ENCODE measurements at places on chromosomes 2 and 18.

- DNase-seq, result no peak
Measured at GRCh38 chr2:71903841-71904240, 243.8 kb downstream of the CYP26B1 start.

DNA sequence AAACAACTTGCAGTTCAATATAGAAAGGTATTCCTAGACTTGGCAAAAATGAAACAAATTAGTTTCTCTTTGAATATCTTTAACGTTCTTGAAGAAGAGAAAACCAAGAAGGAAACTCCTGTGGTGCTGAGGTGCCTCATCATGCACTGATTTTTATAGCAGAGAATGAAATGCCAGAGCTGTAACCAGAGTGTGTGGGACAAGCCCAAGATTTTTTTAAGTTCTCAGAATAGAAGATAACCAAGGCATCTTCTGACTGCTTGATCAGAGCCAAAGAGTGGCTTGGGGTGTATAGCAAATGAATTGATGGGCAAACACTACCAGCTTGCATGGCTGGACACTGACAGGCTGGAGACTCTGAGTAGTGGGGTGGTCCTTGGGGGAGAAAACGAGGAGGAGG, 7.9 kb downstream of the FHOD3 start:
- DNase-seq, result no peak

- DNase-seq, result no peak
Measured at GRCh38 chr18:28168725-28169124, 8.2 kb downstream of the CDH2 start.

DNA sequence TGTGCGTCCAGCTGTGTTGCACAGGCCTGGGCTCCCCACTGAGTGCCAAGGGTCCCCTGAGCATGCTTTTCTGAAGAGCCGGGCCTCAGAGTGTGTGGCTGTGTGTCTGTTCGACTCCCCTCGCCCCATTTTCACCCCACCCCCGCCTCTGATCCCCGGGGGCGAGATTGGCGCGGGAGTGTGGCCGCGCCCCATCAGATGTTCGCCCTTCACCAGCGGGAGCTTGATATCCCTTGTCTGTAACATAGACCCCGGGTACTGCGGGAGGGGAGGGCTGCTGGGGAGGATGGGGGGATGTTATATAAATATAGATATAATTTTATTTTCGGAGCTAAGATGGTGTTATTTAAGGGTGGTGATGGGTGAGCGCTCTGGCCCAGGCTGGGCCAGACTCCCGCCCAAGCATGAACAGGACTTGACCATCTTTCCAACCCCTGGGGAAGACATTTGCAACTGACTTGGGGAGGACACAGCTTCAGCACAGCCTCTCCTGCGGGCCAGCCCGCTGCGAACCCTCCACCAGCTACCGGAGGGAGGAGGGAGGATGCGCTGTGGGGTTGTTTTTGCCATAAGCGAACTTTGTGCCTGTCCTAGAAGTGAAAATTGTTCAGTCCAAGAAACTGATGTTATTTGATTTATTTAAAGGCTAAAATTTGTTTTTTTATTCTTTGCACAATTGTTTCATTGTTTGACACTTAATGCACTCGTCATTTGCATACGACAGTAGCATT, 1.5 kb downstream of the RHOB start:
- no peak for DNase-seq

GRCh38 chr2:6877402-6878304, at the start of gene RSAD2:
TSS of gene RSAD2 (plus strand) at chr2:6877777. CDS start at chr2:6877801, 24 bp downstream.
- peak; percentile 31 for DNase-seq

GRCh38 chr18:58308463-58308862, 264.4 kb downstream of the NEDD4L start:
- no peak for DNase-seq

DNA sequence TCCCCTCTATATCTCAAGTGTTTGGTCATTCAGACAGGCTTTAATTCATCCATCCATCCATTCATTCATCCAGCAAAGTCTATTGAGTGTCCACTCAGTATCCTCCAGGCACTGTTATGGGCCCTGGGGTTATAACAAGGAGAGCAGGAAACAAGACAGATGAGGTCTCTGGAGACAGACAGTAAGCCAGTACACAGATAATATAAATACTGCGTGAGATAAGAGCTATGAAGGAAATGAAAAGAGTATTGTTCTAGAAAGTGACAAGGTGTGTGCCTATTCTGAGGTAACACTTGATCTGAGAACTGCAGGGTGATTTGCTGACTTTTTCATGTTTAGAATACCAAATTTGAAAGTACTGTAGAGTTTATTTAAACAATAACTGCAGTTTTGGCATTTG, 98.3 kb downstream of the OSBPL6 start:
- DNase-seq, result no peak

DNA sequence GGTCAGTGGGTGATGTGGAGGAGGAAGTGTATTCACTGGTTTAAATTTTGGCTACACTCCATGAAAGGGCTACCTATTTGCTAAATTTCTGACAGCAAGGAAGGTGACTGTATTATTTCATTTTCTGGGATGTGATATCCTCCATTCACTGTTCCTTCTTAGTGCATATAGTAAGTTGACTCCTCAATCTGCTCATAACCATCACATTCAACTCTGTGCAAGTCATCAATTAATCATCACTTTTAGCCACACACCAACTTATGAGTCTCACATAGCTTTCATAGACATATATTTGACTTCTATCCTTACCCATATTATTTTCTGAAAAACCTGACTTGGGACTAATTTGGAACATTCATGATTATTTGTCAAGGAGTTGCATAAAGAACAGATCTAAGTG, 16.9 kb downstream of the KLHL41 start:
- DNase-seq, result no peak

DNA sequence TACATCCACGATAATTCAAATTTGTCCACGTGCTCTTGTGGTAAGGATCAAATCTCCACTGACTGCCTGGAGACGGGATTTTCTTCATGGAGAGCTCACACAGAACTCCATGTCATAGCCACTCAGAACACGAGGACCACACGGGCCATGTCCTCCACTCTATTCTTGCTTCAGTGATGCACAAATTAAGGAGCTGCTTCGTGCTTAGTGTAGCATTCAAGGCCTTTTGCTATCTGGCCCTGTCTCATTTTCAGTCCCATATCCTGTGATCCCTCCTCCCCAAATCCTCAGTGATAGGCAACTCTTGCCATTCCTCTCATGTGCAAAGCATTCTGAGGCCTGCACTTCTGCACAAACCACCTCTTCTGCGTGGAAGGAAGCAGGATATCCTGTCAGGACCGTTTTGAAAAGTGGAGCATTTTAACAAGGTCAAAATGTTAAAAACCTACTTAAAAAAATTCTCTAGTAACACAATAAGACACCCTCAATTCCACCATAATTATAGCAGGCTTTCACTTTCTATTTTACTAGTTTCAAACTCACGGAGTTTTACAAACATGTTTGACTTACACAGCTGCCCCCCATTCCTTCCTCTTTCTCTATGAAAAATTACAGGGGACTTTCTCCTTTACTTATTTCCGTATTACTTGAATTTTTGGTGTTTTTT, 35.2 kb downstream of the ST3GAL5 start:
- DNase-seq, result no peak

DNA sequence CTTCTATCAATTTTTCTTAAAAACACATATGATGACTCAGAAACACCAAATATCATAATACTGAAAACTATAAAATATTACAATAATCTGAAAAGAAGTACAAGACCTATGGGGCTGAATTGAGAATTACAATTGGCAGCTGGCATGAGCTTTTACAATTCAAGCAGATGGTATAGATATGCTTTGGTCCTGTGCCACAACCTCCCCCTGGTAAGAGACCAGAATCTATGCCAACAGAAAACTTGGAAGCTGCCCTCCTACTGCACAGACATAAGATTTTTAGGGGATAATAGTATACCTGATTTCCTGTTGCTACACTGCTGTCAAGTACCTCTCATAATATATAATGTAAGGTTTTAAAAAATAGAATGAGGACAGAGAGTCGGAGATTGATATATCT, 46.8 kb upstream of the CDH7 start:
- no peak for DNase-seq

- no peak for DNase-seq
Measured at GRCh38 chr2:127324635-127325034, 30.7 kb upstream of the ERCC3 start.

DNA sequence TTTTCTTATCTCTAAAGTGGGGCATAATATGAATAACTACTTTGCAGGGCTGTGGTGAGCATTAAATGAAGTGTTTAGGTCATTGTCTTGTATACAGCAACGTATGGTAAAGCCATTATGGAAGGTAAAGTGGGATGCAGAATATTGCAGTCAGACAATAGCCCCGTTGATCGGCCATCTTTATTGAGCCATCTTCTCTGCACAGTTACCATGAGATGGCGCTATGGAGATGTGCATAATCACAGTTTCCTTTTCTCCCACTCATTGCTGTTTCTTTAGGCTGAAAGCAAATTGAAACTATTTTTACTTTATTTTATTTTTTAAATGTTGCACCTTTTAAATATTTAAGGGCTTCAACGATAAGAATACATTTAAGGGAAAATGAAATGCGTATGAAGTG, 108.9 kb downstream of the THSD7B start:
- DNase-seq, result no peak

- DNase-seq, result no peak
Measured at GRCh38 chr2:97908208-97908676, 87.5 kb downstream of the TMEM131 start.

DNA sequence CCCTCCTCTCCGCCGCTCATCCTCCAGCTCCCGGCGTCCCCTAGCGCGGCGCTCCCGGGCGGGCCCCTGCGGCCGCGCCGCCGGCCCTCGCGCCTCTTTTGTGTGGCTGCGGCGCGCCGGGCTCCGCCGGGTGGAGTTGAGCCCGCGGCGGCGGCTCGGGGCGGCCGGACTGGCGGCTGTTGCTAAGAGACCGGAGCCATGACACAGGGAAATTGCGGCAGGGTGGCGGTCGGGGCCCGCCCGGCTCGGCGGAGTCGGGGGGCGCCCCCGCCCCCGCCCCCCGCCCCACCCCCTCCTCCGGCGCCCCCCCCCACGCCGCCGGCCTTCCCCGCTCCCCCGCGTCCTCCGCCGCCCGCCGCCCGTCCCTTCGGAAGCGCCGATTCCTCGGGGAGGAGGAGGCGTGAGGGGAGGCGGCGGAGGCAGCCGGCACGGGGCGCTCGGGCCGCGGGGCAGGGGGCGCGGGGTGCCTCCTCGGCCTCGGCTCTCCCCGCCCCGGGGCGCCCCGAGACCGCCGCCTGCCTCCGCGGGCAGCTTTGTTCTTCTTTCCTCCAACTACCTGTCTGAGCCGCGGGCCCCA, at the start of gene TMEM200C:
TSS of gene TMEM200C (minus strand) at position 224 of the 577 bp plus-strand sequence. CDS start 3,459 bp downstream, outside the sequence.
- DNase-seq, result peak; percentile 75

GRCh38 chr2:174499371-174499770, 12.5 kb upstream of the GPR155 start:
- DNase-seq, result no peak

GRCh38 chr2:10495311-10495987, 47.3 kb upstream of the ODC1 start:
- DNase-seq, result no peak

DNA sequence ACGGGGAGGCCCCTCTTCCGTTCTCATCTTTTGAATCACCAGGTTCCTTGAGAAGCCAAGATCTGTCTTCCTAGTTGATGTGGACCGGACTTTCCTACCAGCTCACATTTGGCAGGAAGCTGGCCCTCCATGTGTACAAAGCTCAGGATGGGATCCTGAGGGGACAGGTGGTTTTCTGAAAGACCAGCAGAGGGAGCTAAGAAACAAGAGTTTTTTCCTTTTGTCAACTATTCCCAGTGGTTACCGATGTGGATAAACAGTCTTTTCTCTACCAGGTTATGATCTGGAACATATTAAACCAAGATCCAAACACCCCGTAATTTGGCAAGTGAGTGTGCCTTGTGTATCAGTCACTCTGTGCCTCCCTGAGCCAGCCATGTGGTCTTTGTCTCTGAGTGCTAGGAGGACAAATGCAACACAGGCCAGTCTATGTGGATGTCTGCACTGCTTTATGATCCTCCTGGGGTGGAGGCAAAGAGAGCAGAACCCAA, 25.1 kb upstream of the ARHGAP25 start:
- DNase-seq, result no peak

- no peak for DNase-seq
Measured at GRCh38 chr2:202116691-202117090, 43.6 kb downstream of the KIAA2012 start.

GRCh38 chr2:159545085-159545484, 71.3 kb downstream of the BAZ2B start:
- DNase-seq, result no peak

DNA sequence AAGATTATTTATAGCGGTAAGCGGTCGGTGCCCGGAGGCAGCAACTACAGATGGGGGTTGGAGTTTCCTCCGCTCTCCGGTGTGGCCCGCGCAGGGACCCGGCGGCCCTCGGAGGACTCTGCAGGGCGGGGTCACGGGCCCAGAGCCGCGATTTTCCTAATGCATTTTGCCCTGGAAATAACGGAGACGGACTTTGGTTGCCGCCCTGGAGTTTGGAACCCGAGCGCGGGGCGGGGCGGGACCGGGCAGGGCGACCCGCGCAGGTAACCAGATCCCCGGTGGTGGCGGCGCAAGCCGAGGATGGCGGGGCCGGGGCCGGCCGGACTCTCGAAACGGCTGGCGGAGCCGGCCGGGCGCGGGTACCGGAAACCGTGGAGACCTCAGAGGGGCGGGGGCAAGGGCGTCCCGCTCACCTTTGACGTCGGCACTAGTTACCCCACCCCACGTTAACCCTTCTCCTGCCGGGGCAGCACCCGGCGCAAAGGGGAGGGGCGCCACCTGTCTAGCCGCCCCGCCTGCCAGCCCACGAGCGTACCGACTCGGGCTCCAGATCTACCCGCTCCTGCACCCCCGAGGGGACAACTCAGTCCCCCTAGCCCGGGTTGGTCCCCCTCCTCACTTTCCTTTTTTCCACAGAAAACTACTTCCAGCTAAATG, 2.9 kb downstream of the CYP26B1 start:
- no peak for DNase-seq

- no peak for DNase-seq
Measured at GRCh38 chr2:224286923-224287322, 115.0 kb downstream of the FAM124B start.

DNA sequence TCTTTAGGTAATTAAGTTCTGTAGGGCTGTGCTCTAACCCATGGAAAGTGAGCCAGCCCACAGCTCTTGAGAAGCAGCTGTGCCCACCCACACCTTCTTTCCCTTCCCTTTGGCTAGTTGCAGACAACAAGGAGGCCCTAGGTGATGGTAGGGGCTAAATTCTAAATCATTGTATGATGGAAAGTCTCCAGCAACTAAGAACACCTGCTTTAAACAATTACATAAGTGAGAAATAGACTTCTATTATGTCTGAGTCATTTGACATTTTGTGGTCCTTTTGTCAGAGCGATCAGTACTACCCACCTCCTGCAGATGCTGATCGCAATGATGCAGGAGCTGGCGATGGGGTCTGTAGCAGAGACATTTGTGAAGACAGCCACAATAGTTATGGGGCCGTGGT, 79.6 kb downstream of the TEX51 start:
- DNase-seq, result no peak

- DNase-seq, result no peak
Measured at GRCh38 chr2:120937686-120938044, 202.0 kb downstream of the GLI2 start.

- no peak for DNase-seq
Measured at GRCh38 chr2:232432598-232433184, 23.3 kb upstream of the ALPI start.

DNA sequence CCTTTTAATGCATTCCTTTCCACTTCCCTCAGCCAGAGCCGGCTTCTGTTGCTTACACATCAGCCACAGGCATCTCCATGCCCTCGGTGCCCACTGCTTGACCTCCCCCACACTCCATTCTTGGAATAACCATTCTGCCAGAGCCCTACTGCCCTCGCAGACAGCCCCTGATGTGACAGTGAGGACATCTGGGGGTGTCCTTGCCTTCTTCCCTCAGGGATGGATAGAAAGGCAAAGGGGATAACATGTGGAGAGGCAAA, 6.4 kb upstream of the NPPC start:
- DNase-seq, result no peak

- no peak for DNase-seq
Measured at GRCh38 chr18:50751490-50751889, 68.3 kb downstream of the MRO start.

Data from pancreas (tissue), 10 donors.